Activated CD4-positive, alpha-beta T cell treated with anti-CD3 and anti-CD28 coated beads, Interleukin-2, amount 50 U/mL, for 4 hours (primary cell): ENCODE measurements at places on chromosomes 2 and 18.

DNA sequence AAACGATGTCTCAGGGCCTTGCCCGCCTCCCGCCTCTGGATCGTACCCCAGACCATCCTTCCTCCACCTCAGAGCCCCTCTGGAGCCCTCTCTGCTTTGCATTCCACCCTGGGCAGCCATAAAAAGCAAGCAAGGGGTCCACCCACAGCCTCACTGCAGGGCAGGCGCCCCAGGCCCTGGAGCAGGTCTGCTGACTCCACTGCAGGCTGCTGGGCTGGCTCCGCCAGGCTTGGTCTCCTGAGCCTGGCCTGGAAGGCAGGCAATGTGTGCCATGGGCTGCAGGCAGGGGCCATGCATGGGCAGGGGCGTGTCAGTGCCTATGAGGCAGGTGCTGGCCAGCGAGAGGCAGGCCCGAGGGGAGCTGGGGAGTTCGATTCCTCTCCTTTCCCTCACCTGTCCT lies 186.0 kb downstream of the ANKRD30B start:
- no peak for DNase-seq

DNA sequence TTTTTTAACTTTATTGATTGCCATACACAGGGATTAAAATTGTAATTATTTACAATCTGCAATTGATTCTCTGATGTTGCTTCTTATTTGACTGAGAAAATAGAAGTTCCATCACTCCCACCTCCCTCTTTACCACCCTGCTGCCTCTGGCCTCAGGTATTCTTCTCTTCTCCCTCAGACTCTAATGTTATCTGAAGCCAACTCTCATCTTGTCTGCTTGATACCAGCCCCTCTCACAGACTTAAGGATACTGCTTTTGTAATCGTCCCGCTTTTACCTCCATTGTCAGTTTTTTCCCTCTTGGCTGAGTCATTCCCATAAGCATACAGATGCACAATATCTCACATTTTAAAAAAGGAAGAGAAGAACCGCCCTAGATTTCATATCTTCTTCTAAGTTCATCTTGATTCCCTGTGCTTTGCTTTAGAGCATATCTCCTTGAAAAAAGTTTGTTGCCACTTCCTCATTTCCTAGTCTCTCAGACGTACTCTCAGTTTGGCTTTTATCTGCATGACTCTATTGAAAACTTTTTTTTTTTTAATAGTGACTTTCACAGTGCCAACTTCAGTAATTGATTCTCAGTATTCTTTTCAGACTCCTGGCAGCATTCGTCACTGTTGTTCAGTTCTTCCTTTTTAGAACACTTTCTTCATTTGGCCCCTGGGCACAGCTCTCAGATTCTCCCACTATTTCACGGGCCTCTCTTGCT lies 31.1 kb downstream of the SPAG16 start:
- no peak for DNase-seq

DNA sequence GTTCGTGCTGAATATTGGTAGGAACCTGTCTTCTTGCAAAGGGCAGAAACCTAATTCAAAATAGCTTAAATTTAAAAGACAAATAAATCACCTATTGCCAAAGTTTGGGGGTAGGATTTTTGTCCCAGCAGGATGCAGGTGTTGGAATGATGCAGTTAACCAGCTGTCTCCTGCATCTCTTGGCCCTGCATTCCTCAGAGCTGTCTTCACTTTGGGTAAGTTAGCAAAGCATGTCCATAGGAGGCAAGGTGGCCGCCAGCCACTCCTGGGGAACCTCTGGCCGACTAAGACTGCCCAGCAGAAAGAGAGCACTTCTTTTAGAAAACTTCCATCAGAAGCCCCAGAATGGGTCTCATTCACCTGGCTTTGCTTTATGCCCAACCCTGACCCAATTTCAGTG lies 20.5 kb upstream of the NYAP2 start:
- no peak for DNase-seq

DNA sequence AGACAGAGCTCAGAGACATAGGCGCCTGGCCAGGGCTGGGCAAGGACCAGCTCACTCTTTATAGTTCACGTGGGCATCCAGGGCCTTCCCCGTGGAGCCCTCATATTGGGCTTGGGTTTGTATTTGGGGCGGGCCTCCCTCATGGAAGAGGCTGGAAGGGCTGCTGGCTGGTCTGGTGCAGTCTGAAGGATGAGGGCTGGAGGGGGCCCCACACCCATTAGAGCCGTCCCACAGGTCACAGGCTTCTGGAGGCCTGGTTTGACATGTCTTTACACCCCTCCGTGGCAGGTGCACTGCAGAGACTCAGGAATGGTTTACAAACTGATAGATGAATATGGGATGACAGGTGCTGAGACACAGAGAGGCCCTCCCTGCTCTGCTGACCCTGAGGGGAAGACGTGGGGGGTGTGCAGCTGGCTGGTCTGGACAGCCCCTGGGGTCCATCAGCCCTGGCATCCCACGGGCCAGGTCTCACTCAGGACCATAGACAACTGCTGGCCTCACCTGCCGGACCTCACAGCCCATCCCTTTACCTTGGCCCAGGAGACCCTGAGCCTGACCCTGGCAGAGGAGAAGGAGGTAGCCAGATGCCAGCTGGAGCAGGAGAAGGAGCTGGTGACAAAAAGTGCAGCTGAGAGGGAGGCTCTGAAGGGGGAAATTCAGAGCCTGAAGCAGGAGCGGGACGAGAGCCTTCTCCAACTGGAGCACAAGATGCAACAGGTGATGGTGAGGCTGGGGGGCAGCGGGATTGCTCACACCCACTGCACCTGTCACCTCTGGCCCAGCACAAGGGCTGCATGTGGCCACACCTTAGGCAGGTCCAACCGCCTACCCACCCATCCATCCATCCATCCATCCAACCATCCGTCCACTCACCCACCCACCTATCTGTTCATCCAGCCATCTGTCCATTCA lies 43.9 kb downstream of the CROCC2 start:
- DNase-seq, result no peak

DNA sequence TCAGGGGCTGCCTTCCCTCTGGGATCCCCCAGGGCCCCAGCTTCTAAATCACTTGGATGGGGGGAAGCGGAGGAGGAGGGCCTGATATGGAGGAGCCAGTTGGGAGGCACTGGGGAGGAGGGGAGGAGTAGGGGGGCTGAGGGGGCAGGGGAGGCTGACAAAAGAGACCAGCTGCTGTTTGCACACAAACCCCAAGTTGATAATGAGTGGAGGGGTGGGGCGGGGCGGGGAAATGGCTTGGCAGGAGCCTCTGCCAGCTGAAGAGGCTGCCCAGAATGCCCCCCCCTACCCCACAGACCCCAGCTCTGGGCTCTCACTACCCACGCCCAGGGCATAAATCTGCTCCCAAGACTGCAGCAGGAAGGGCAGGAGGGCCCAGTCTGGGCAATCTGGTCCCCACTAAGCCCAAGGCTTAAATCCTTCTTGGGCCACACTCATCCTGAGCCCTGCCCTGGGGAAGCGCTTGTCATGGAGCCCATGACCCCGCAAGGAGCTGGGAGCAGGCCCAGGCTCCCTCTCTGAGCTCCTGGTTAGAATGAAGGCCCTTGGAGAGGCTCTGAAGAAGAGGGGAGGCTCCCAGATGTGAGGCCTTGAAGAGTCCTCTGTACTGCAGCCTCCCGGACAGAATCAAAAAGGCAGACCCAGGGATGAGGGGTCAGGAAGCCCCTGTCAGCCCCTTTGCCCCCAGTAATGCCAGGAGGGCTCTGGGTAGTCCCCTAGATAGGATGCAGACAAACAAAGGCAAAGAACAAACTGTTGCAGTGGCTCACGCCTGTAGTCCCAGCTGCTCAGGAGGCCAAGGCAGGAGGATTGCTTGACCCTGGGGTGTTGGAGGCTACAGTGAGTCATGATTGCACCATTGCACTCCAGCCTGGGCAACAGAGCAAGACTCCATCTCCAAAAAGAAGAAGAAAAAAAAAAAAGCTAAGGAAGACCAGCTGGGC lies 24.8 kb upstream of the PTMA start:
- no peak for DNase-seq

GRCh38 chr18:10271481-10271880 lies 183.0 kb upstream of the APCDD1 start:
- no peak for DNase-seq

GRCh38 chr2:168087401-168087800 lies 160.0 kb downstream of the STK39 start:
- no peak for DNase-seq

GRCh38 chr2:232628466-232629128 lies 4.8 kb upstream of the EFHD1 start:
- DNase-seq, result no peak

DNA sequence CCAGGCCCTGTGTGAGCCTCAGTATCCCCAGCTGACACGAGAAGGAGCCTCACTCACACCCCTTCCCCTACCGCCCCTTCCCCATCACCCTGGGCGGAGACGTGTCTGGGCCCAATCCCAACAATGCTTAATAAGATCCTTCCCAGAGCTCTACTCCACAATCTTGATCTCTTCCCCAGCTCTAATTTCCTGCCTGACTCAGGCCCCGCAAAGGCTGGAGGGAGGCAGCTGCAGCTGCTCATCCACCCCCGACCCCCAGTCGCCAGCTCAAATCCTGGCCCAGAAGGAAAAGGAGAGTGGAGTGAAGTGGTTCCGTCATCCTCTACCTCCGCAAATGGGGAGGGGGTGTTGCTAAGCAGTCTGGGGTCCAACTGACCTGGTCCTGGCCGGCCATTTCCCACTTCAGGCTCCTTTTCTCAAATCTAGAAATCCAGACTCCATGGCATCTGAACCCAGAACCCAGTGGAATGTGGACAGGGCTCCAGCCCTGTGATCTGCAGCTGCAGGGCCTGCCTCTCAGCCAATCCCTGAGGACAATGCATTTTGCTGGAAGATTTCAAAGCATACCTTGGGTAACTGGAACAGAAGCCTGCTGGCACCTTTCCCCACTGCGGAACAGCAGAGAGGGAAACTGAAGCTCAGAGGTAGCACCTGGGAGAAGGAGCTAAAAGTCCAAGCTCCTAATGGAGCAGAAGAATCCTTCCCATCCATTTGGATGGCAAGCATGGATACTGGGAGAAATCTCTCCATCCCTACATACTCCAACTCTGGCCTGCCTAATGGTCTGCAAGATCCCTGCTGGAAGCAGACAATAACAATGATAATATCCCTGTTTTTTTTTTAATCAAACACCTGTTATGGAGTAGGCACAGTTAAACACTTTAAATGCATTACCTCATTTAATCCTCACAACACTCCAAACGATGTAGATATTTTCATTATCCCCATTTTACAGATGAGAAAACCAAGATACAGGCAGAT lies 5.6 kb upstream of the TNS1 start:
- no peak for DNase-seq

DNA sequence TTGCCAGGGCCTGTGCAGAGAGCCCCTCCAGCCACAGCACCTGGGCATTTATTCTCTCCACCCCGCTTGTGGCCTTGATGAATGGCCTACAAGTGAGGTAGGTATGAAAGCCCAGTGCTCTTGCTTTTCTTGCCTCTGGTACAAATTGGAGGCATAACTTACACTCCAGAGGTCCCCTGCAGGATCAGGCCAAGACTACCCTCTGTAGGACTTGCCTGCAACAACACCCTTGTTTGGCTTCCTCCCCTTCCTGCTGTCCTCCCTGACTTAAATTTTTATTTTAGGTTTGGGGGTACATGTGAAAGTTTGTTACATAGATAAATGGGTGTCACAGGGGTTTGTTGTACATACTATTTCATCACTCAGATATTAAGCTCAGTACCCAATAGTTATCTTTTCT lies 95.7 kb downstream of the CDC42EP3 start:
- no peak for DNase-seq

GRCh38 chr2:228927028-228928010 lies 343.8 kb downstream of the PID1 start:
- no peak for DNase-seq

- DNase-seq, result no peak
These were observed 104.7 kb upstream of the SLC66A3 start for GRCh38 chr2:11050565-11050964.

DNA sequence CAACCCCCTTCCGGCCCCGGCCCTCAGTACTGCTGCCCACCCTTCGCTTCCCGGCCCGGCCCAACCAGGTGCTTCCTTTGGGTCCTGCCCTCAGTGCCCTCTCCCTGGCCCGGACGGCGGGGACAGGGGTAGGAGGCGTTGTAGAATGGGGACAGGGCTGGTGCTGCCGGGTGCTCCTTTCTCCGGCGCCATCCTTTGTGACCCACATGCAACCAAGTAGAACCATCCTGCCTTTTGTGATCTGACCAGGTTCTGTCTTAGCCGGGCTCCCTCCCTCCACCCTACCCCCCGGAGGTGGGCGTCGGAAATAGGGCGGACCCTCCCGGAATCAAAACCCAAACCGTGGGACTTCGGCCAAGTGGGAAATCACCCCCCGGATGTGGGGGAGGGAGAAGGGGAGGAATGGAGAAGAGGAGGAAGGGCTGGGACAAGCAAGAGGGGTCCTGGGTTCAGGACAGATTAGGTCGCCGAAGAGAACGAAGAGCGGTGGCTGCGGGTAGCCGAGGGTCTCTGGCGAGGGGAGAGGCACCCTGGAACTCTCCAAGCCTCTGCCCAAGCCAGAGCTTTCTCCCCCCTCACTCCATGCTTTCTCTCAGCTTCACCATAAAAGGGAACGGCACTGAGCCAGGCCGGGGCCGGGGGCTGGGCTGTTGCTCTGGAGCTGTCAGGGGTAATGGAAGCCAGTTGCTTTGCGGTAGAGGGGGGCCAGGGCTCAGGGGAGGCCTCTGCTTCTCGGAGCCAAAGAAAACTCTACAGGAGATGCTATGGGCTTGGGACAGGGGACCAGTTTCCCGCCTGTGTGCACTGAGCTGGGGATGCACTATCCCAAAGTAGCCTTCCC lies 756 bp upstream of the OST4 start:
- DNase-seq, result no peak

DNA sequence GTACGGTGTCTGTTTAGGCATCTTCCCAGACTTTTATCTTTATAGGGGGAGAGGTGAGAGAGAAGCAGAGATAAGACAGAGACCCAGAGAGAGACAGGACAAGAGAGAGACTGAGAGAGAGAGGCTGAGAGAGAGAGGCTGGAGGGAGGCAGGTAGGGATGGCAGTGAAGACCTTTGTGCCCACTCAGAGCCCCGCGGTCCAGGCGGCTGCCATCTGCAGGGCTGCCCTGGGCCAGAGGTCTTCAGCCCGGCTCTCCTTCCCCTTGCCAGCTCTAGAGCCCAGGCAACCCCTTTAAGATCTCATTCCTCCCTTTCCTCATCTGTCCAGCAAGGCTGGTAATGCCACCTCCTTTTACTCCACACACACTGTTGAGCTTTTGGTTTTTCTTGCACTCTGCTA lies 610.0 kb downstream of the GALR1 start:
- no peak for DNase-seq

GRCh38 chr2:71782323-71782722 lies 329.0 kb downstream of the DYSF start:
- no peak for DNase-seq

GRCh38 chr18:2716394-2717326 lies 61.1 kb downstream of the SMCHD1 start:
- DNase-seq, result no peak

DNA sequence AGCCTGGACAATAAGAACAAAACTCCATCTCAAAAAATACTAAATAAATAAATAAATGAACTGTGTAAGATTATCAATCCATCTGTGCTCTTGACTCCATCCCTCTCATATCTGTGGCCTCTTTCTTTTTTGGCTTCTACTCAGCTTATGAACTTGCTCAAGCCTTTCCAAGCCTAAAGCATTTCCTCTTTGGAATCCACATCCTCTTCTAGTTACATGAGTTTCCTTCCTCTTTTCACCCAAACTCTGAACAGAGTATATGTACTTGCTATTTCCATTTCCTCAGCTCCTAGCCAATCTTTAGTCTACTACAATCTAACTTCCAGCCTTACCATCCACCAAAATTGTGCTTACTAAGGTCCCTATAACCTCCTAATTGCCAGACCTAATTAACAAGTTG lies 2.5 kb upstream of the DNAJC10 start:
- DNase-seq, result no peak

GRCh38 chr2:162091325-162092007 lies 17.5 kb upstream of the DPP4 start:
- DNase-seq, result peak; percentile 1
